ENCODE measurements at places on chromosomes 13 and 19.

GRCh38 chr13:45508776-45509175, 44.0 kb downstream of the COG3 start:
- DNase-seq, result no peak

- peak; percentile 89 for DNase-seq
These were observed at the start of gene ESD for GRCh38 chr13:46796515-46797474. Gene ESD (minus strand): TSS chr13:46797161. CDS start chr13:46791413, 5,748 bp downstream.

DNA sequence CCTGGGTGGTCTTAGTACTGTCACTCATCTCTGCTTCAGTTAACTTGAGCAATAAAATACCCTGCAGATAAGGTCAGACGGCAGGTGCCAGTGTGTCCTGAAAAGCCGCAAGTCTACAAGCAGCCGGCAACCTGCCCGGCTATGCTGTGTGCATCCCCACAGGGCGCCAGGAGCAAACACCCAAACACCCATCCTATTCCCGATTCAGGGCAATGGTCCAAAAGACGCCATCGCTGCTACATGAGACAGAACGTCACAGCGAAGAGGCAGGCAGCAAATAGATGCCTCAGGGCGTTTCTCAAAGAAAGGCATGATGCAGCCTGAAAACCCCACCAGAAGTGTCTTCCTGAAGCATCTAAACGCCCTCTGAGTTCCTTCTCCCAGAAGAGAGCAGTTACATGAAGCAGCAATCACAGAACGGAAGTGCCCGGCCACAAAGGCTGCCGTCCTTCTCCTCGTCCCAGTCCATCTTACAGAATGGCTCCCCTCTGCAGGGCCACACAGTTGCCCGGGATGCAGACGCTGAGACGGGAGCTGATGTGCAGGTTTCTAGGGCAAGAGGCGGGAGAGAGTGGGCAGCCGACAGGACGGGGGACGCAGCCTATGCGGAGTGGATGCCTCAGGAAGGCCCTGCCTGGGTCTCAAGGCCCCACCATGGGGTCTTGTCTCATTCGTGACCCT, 35.1 kb downstream of the RASA3 start:
- DNase-seq, result no peak

DNA sequence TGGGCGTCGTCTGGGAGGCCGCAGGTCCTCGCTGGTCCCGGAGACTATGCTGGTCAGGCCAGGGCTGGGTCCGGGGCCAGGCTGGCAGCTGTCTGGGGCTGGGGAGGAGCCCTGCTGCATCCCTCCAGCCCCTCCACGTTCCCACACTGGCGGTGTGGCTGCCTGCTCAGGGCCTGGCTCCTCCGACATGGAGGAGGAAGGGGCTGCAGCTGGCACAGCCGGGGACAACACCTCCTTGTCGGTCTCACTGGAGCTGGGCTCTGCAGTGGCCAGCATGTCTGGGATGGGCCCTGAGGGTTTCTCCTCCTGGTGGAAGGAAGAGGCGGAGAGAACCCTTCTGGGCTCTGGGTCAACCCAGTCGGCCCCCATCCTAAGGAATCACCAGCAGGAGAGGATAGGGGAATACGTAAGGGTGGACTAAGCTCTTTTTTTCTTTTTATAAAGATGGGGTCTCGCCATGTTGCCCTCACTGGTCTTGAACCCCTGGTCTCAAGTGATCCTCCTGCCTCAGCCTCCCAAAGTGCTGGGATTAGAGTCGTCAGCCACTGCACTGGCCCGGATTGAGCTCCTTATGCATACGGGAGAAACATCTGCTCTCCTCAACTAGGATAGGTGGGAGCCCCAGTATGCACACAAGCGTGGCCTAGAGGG, 806 bp downstream of the ZNF414 start:
- DNase-seq, result no peak

DNA sequence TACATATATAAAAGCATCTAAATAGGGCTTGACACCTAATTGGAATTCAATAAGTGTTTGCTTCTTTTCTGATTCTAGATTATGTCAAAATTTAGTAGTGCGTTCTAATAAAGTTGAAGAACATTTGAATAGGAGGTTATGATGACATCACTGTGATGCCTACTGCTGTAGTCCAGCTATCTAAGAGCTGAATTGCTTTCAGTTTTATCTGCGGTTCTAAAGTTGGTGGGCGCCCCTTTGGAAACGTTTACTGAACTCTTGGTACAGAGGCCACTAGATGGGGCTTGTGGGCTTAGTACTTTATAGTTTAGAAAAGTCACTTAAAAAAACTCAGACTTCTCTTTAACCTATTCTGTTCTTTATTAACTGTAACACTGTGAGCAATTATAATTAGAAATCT, 776.9 kb downstream of the GPC5 start:
- DNase-seq, result no peak

- no peak for DNase-seq
These were observed 124.3 kb upstream of the STARD13 start for GRCh38 chr13:33409673-33410510.

DNA sequence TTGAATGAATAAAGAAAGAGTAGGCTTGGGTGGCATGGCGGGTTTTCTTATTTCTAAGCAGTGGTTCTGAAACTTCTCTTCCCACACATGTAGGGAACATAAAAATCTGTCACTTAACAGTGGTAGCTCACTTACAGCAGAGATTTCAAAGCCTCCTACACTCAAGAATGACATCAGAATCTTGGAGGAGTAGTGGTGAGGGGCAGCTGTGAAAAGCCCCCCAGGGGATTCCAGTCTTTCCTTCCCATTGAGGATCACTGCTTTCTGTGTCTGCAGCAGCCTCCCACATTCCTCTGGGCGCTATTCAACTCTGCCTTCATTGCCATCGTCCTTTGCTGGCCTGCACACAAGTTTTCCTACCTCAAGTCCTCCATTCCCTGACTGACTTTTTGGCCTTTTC, 8.6 kb upstream of the NEK5 start:
- DNase-seq, result no peak

- no peak for DNase-seq
These were observed 222.9 kb downstream of the KLF5 start for GRCh38 chr13:73281746-73282145.

GRCh38 chr13:72643311-72643989, 84.0 kb downstream of the MZT1 start:
- DNase-seq, result peak; percentile 16

- no peak for DNase-seq
These were observed 758.3 kb upstream of the PCDH20 start for GRCh38 chr13:62173958-62174357.

DNA sequence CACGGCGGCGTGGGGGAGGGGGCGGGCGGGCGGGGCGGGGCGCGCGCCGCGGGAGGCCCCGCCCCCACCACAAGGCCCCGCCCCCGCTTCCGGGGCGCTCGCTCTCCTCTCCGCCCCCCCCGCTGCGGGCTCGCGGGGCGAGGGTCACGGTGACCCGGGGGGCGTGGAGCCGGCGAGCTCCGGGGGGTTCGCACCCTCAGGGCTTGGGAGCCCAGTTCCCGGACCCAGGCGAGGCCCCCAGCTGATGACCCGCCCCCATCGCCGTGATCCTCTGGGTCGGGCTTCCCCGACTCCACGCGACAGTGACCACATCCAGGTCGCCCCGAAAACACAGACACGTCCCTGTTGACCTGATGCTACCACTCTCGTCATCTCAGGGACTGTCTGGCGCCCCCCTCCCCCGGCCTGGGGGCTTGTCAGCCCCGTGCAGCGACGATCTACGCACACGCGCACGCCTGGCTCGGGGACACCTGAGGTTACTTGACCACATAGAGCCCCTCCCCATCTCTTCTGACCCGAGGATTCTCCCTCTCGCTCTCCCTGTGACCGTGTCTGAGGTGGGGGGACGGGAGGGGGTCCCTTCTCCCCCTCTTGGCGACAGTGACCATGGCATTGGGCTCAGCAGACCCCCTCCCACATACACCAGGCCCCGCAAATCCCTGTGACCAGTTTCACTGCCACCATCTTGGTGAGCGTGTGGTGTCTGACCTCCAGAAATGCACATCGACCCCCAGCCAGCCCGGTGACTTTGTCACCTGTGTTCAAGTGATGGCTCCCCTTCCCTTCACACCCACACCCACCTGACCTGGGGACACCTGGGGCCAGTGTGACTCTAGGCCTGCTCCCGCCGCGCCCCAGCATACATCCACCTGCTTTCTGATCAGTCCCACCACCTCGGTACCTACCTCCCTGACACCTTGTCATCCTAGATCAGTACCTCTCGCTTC, 670 bp downstream of the MAP2K7 start:
- DNase-seq, result peak; percentile 70

GRCh38 chr13:68027306-68027705, 797.2 kb upstream of the PCDH9 start:
- no peak for DNase-seq

DNA sequence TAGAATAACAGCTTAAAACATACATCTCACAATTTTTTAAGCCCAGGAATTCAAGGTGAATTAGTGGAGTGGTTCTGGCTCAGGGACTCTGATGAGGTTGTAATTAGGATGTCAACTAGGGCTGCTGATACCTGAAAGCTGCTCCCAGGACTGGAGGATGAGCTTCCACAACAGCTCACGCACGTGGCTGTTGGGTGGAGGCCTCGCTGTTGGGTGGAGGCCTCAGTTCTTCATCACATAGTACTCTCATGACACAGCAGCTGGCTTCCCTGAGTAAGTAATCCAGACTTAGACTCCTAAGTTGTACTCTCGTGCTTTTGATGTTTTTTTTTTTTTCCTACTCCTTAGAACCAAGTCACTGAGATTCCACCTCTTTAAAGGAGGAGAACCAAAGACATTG, 577.1 kb upstream of the PRR20A start:
- no peak for DNase-seq

- no peak for DNase-seq
These were observed 71.5 kb downstream of the RUBCNL start for GRCh38 chr13:46315491-46316075.
